Neural progenitor cell (in vitro differentiated cells): ENCODE measurements at places on chromosomes 2 and 18.
A peak's percentile ranks its signal among the peaks of the same experiment; 100 is the strongest.

DNA sequence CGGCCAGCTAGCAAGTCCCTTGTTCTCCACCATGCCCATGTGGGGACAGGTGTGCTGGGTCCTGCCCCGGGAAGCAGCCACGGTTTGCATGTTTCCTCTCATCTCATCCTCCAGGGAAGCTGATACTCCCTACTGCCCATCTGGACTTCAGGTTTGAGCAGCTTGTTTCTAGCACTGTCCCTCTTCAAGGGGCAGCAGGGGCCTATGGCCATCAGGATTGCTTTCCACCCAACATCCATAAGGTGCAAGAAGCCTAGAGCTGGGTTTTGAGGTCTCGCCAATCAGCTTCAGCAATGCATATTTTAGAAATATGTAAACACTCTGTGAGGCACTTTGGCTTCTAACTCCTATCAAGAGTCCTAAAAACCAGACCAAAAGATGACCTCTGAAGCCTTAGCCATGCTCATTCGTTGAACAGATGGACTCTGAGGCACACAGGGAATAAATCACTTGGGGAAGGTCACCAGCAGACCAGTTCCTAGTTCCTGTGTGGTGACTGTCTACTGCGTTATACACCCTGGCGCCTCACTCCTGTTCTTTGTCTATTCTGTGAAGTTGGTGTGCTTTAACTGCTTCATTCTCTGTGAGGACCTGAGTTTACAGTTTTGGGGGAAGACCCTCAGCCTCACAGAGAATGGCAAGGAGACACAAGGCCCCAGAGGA lies 192.6 kb upstream of the TWIST2 start:
- H3K4me1 ChIP-seq = peaks cover 6% of the 10 kb centered on the region
- DNase-seq = no peak
- no peak overlapping the region for H3K27ac ChIP-seq
- no peak overlapping the region for H3K4me3 ChIP-seq
- H3K36me3 ChIP-seq = no peaks in the 10 kb centered on the region

GRCh38 chr18:12041561-12041960 lies 52.1 kb upstream of the ANKRD62 start:
- no peaks in the 10 kb centered on the region for H3K36me3 ChIP-seq
- no peak overlapping the region for H3K4me3 ChIP-seq
- H3K27ac ChIP-seq = no peak overlapping the region
- no peak for DNase-seq
- H3K4me1 ChIP-seq = no peaks in the 10 kb centered on the region

- DNase-seq = no peak
- H3K4me3 ChIP-seq = no peak overlapping the region
- H3K27me3 ChIP-seq = no peaks in the 10 kb centered on the region
These were observed 62.8 kb upstream of the CYP26B1 start for GRCh38 chr2:72210470-72210869.

- peaks cover 17% of the 10 kb centered on the region for H3K4me1 ChIP-seq
- H3K27me3 ChIP-seq = no peaks in the 10 kb centered on the region
- DNase-seq = no peak
- H3K27ac ChIP-seq = no peak overlapping the region
These were observed 642.7 kb downstream of the ARHGAP15 start for GRCh38 chr2:143771939-143772338.

- no peak overlapping the region for H3K27ac ChIP-seq
- no peaks in the 10 kb centered on the region for H3K4me1 ChIP-seq
- H3K4me3 ChIP-seq = no peak overlapping the region
- H3K27me3 ChIP-seq = no peaks in the 10 kb centered on the region
- no peak for DNase-seq
- no peaks in the 10 kb centered on the region for H3K36me3 ChIP-seq
These were observed 102.1 kb upstream of the LMAN1 start for GRCh38 chr18:59461171-59461570.

GRCh38 chr2:182952741-182953450 lies 85.4 kb downstream of the NCKAP1 start:
- H3K4me3 ChIP-seq = no peak overlapping the region
- no peak for DNase-seq
- no peaks in the 10 kb centered on the region for H3K4me1 ChIP-seq
- peaks cover 31% of the 10 kb centered on the region for H3K36me3 ChIP-seq

- no peak overlapping the region for H3K27ac ChIP-seq
- DNase-seq = no peak
- no peaks in the 10 kb centered on the region for H3K4me1 ChIP-seq
- no peak overlapping the region for H3K4me3 ChIP-seq
These were observed 64.5 kb downstream of the UBR3 start for GRCh38 chr2:169891593-169892298.

DNA sequence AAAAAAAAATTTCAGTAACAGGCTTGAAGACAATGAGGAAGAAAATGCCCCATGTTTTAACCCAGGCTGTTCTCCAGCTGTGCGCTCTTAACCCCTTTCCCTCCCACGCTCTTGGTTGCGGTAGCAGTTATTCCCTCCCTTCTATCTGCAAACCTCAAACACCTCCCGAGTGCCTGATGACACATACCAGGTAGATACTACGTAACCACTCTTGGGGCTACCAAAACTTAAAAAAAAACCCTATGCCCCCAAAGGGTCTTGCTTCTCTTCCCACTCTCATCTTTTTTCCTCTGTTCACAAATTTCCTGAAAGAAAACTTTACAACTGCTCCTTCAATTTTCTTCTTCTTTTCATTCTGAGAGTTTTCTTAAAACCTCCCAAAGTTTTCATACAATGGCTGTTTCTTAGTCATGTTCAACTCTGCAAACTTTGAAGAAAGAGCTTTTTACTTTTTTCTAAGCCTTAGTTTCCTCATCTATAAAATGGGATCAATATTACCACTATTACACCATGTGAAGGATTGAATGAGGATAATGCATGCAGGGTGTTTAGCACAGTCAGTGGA lies 4.9 kb upstream of the DRC1 start:
- no peak overlapping the region for H3K27ac ChIP-seq
- peaks cover 8% of the 10 kb centered on the region for H3K27me3 ChIP-seq
- DNase-seq = no peak
- no peak overlapping the region for H3K4me3 ChIP-seq

DNA sequence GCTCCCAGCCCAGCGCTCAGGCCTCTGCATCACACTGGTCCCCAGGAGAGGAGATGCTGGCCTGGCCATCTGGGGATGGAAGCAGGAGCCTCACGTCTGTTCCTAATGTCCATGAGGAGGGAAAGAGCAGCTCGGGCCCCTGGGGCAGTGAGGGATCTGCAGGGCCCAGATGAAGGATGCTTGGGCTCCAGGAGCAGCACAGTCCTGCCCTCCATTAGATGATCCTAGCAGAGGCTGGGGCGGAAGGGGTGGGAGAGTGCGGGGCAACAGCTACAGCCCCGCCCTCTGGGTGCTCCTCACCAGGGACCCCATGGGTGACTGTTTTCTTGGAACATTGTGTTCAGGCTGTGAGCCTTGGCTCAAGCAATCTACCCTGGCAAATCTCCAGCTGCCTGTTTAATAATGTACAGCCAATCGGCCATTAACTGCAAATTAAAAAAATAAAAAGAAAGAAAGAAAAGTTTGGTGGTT lies 49.7 kb downstream of the TNS1 start:
- DNase-seq = no peak
- no peak overlapping the region for H3K4me3 ChIP-seq
- H3K27me3 ChIP-seq = no peaks in the 10 kb centered on the region
- H3K27ac ChIP-seq = no peak overlapping the region

- H3K36me3 ChIP-seq = no peaks in the 10 kb centered on the region
- no peak overlapping the region for H3K27ac ChIP-seq
- H3K27me3 ChIP-seq = no peaks in the 10 kb centered on the region
These were observed 41.5 kb downstream of the YPEL5 start for GRCh38 chr2:30188292-30188691.

DNA sequence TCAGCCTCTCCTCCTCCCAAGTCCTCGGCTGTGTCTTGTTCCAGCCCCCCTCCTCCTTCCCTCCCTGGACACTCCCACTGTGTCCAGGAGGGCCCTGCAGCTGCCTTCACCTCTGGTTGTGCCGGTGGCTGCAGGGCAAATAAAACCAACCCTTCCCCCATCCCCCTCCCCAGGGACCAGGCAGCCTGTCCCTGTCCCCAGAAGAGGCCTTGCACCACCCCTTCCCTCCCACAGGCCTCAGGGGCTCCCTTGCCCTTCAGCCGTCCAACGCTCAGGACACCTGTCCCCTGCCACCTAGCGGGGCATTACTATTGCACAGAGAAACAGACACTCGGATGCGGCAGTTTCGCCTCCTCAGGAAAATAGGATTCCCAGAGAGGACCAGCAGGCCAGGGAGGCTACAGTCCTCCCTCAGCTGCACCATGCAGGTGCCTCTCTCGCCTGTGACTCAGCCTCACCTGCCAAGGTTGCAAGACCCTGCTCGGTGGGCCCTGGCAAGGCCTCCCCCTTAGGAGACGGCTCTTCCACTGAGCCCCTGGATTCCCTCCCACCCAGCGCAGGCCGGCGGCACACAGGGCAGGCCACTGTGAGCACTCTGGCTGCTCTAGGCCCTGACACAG lies 5.5 kb upstream of the GPC1 start:
- H3K4me3 ChIP-seq = no peak overlapping the region
- H3K27me3 ChIP-seq = no peaks in the 10 kb centered on the region
- H3K36me3 ChIP-seq = no peaks in the 10 kb centered on the region
- no peak overlapping the region for H3K27ac ChIP-seq

GRCh38 chr18:52426041-52426440 lies 86.0 kb downstream of the DCC start:
- no peak overlapping the region for H3K4me3 ChIP-seq
- no peaks in the 10 kb centered on the region for H3K27me3 ChIP-seq
- no peak overlapping the region for H3K27ac ChIP-seq

DNA sequence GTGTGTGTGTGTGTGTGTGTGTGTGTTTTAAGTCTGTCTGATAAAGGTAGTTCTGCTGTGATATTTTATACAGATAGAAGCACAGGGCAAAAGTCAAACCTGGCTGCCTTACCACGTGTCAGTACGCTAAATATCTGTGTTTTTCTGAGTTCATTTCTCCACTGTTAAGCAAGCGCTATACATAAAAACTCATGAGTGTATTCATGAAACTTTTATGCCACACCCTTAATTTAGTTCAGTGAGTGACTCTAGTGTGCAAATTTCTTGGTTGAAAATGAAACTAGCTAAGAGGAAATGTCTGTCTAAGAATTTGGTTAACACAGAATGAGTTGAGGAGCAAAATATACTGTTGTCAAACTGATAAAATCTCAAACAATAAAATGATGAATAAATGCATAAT lies 11.2 kb downstream of the CASP10 start:
- no peaks in the 10 kb centered on the region for H3K36me3 ChIP-seq
- no peaks in the 10 kb centered on the region for H3K27me3 ChIP-seq

GRCh38 chr2:58834404-58834803 lies 593.3 kb upstream of the FANCL start:
- peaks cover 10% of the 10 kb centered on the region for H3K4me1 ChIP-seq
- no peak overlapping the region for H3K27ac ChIP-seq
- H3K36me3 ChIP-seq = no peaks in the 10 kb centered on the region
- no peaks in the 10 kb centered on the region for H3K27me3 ChIP-seq
- H3K4me3 ChIP-seq = no peak overlapping the region

DNA sequence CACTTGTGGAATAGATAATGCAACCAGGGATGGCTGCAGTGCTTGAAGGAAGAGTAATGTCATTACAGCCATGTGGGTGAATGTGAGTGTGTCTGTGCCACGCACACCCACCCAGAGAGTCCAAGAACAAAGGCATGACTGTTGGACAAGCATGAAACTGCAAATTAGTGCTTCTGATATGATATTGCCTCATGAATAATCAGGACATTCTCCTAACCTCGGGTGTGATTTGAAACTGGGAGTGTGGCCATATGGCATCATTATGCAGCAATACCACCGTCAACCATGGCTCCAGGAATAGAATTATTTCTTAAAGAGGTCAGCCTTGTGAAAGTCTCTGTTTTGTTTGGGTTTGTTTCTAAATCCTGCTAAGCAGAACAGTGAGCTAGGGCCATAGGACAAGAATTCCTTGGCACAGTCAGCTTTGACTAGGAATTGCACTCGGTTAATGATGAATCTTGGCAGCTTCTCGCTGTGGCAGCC lies 678.0 kb upstream of the RAB6C start:
- DNase-seq = no peak
- no peaks in the 10 kb centered on the region for H3K27me3 ChIP-seq
- no peaks in the 10 kb centered on the region for H3K4me1 ChIP-seq
- H3K27ac ChIP-seq = no peak overlapping the region
- no peaks in the 10 kb centered on the region for H3K36me3 ChIP-seq
- H3K4me3 ChIP-seq = no peak overlapping the region

DNA sequence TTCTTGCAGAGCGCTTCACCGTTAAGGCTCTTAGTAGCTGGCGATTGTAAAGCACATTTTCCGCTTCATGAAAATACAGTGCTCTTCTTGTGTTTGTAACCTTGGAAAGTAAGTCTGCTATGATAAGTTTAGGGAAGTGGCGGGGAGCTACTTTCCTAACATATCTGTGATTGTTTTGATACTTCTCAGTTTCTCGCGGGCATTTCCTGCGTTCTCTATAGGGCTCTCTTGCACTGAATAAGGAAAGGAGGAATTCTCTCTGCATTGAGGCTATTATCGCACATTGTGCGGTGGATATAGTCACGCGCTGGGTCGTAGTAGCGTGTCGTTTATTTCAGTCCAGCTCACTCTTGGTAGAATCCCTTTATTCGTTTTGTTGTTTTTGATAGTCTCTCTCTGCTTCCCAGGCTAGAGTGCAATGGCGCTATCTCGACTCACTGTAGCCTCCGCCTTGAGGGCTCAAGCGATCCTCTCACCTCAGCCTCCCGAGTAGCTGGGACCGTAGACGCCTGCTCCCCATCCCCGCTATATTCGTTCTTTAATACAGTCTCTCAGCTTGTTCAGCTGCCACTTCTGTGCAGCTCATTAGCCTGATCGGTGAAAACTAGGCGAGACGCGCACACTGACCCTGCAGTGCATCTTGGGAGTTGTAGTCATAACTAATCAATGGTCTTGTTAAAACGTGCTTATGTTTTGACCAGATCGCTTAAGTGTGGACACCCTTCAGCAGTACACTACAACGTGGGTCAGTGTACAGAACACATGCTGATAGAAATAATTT lies 1.0 kb upstream of the PPP4R3B start:
- peaks cover 24% of the 10 kb centered on the region for H3K4me1 ChIP-seq
- peak; percentile 67 for DNase-seq
- peak overlapping the region; percentile 82 for H3K27ac ChIP-seq
- no peaks in the 10 kb centered on the region for H3K27me3 ChIP-seq

GRCh38 chr2:191802180-191802579 lies 44.7 kb downstream of the CAVIN2 start:
- H3K27ac ChIP-seq = no peak overlapping the region
- no peaks in the 10 kb centered on the region for H3K27me3 ChIP-seq
- H3K4me3 ChIP-seq = no peak overlapping the region
- no peaks in the 10 kb centered on the region for H3K4me1 ChIP-seq
- DNase-seq = no peak

- peak overlapping the region; percentile 60 for H3K27ac ChIP-seq
- no peak for DNase-seq
- H3K4me1 ChIP-seq = peaks cover 80% of the 10 kb centered on the region
- no peaks in the 10 kb centered on the region for H3K27me3 ChIP-seq
- peaks cover 3% of the 10 kb centered on the region for H3K36me3 ChIP-seq
- H3K4me3 ChIP-seq = peak overlapping the region; percentile 61
These were observed 120.8 kb downstream of the GREB1L start for GRCh38 chr18:21362831-21363230.
